ENCODE measurements at places on chromosomes 3 and 15.

DNA sequence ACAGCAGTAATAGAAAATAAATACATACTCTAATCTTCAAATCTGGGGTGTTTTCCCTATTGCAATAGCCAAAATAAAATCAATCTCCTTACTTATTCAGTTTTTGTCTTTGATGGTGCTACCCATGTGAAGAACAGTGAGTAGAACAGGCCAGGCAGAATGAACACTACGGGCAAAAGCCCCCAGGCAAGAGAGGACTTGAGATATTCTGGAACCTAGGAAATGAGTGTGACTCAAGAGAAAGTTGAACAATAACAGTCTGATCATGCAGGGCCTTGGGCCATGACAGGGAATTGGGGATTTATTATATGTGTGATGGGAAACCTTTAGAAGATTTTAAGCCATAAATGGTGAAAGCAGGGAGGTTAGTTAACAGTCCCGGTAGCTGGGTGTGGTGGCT, 14.0 kb upstream of the DUT start:
- DNase-seq = no peak

- peak; percentile 84 for DNase-seq
Observed at GRCh38 chr15:65916664-65917406, 47.5 kb downstream of the RAB11A start.

GRCh38 chr3:138443521-138444503, 9.4 kb downstream of the ESYT3 start:
- no peak for DNase-seq

- DNase-seq = no peak
Observed at GRCh38 chr3:134666885-134667284, 16.1 kb upstream of the KY start.

DNA sequence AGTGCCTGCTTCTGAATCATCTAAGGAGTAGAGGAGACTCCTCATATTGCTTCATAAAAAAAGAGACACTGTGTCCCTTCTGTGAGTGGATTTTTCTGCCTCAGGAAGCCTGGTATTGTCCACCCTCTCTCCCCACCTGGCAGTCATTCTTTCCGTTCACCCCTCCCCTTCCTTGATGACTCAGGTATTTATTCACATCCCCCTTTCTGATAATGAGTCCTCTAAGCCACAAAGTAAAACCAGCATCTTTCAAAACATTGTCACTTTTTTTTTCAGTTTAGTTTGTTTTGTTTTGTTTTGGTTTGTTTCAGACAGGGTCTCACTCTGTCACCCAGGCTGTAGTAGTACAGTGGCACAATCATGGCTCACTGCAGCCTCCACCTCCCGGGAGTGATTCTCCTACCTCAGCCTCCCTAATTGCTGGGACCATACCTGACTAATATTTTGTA, 65.2 kb upstream of the UBE2E1 start:
- no peak for DNase-seq

GRCh38 chr15:50246631-50247030, 18.9 kb downstream of the HDC start:
- DNase-seq = no peak

GRCh38 chr3:179113903-179114302, 34.3 kb upstream of the PIK3CA start:
- no peak for DNase-seq

- no peak for DNase-seq
Observed at GRCh38 chr3:148852271-148852992, 12.7 kb upstream of the CPA3 start.

DNA sequence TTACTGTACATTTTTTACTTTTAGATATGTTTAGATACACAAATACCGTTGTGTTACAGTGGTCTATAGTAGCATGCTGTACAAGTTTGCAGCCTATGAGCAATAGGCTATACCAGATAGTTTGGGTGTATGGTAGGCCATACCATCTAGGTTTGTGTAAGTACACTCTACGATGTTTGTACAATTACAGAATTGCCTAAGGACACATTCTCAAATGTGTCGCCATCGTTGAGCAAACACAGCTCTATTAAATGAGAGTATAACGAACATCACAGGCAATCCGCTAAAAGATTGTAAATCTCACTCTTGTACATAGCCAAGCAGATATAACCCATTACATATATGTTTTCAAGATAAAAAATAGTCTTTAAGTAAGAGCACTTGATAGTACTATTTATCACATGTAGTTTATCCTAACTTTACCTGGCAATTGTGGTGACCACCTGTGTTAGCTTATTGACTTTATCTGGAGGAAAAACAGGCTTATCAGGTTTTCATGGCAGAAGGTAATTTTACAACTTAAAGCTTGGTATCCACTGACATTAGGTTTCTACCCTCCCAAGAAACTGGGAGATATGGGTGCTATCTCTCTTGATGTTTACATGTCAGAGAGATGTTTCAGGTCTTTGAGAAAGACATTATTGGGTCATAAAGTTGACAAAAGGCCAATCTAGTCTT, 898.7 kb downstream of the NSUN3 start:
- DNase-seq = no peak

GRCh38 chr3:144003051-144003450, 31.4 kb downstream of the DIPK2A start:
- DNase-seq = no peak

GRCh38 chr15:89095073-89095472, 6.8 kb downstream of the ABHD2 start:
- DNase-seq = no peak

- DNase-seq = no peak
Observed at GRCh38 chr3:78337801-78338211, 1297.9 kb downstream of the ROBO2 start.

GRCh38 chr3:129609591-129610182, 3.2 kb upstream of the PLXND1 start:
- DNase-seq = no peak

DNA sequence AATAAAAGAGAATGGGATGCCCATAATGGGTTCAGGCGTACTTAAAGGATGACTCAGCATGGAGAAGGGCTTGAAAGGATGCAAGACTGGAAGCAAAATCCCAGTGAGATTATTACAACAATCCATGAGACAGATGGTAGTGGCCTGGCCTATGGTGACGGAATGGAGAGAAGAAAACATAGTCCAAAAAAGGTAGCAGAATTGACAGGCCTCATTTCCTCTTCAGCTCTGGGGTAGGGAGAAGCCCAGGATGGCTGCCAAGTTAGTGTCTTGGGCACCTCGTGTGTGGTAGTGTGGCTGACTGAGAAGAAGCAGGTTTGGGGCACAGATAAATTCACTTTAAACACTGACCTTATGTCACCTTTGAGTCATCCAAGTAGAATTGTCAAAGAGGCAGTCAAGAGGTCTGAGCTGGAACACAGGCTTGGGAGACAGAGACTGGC, 18.1 kb downstream of the MB21D2 start:
- DNase-seq = no peak

- no peak for DNase-seq
Observed at GRCh38 chr15:48144889-48145288, 24.1 kb downstream of the SLC24A5 start.

DNA sequence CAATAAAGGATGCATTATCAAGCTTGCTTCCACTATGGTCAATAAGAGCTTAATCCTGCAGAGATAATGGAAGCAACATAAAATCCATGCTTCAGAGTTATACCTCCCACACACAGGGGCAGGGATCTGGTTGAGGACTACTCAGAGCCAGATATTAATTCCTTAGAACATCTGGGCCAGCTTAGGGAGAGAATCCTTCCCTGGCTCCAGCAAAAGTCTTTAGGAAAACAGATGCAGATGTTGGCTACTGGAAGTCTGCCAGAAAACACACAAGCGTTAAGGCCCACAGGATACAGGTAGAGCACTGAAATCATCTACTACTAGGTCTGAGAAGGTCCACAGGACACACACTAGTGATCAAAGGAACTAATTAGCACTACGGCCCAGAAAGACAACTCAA, 25.2 kb downstream of the TMEM202 start:
- DNase-seq = no peak

DNA sequence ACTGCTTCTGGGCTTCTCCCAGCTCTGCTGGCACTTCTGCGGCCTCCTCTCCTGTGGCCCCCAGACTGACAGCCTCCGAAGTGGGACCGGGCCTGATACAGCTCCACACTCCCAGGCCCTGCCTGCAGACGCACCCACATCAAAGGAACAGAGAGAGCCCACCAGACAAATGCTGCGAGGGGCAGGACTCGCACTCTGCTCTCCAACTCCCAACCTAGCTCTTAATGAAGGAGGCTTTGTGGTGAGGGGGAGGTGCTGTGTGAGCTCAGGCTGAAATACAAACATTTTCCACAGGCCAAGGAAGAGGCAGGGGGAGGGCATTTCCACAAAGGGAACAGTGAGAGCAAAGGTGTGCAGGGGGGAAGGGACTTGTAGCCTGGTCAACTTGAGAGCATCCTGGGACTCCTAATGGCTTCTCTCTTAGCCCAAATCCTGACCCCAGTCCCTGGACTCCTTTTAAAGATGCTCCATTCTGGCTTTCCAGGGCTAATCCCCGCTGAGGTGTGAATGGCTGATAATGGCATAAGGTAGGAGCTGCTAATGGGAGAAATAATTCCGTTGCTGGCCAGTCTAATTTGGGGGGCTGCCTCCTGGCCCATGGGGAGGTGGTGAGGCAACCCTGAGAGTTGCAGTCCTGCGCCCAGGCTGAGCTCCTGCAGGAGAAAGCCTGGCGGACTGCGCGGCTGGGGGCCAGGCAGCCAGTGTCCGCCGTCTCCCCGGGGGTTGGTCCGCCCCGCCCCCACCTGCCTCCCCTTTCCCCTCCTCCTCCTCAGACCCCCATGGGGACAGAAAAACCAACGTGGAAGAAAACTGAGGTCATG, 9.6 kb downstream of the LINGO1 start:
- DNase-seq = no peak

DNA sequence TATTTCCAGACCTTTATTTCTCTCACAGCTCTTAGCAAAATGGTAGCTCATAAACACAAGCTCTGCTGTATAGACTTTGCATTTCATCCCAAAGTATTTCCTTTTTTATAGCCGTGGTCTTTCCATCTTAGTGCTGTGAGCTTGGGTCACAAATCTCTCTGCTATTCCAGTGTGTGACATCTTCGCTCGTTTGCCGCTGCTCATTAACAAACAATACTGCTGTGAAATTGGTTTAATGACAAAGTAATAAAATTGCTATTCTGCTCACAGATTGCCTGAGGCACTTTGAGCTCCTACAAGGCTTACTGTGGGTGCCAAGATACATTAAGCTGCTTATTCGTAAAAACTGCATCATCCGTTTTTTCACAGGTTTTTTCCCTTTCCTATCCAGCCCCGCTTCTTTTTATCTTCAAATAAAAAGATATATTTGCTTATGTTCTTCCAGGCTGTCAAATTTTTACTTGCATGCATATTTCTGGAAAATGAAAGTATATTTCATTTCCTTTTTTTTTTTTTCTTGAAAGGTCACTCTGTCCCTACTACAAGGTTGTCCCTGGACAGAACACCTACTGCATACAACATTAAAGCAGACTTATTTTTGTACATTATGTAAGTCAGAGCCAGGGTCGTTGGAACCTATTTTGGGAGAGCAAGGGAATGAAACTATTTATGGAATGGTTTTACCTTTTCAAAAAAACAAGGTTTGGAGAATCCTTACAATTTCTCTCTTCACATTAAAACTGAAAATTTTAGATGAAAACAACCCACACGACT, 174.5 kb downstream of the MEIS2 start:
- DNase-seq = no peak

DNA sequence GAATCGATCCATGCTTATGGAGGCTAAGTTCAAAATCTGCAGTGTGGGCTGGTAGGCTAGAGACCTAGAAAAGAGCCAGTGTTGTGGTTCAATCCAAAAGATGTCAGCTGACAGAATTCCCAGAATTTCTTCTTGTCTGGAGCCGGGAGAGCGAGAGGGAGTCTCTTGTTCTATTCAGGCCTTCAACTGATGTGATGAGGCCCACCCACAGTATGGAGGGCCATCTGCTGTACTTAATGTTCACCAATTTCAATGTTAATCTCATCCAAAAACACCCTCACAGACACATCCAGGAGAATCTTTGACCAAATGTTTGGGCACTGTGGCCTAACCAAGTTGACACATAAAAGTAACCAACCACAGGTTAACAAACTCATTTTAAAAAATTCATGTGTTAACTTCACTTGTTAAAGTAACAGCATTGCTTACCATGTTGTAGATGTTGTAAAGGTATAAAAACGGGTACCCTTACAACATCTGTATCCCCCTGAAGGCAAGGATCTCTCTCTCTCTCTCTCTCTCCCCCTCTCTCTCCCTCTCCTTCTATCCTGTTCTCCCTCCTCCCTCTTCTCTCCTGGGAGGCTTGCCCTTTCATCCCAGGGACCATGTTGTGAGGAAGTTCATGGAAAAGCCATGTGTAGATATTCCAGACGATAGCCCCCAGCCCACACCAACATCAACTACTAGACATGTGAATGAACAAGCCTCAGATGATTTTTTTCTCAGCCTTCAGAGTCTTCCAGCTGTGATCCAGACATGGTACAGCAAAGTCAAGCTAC, 66.4 kb upstream of the CHD2 start:
- no peak for DNase-seq

DNA sequence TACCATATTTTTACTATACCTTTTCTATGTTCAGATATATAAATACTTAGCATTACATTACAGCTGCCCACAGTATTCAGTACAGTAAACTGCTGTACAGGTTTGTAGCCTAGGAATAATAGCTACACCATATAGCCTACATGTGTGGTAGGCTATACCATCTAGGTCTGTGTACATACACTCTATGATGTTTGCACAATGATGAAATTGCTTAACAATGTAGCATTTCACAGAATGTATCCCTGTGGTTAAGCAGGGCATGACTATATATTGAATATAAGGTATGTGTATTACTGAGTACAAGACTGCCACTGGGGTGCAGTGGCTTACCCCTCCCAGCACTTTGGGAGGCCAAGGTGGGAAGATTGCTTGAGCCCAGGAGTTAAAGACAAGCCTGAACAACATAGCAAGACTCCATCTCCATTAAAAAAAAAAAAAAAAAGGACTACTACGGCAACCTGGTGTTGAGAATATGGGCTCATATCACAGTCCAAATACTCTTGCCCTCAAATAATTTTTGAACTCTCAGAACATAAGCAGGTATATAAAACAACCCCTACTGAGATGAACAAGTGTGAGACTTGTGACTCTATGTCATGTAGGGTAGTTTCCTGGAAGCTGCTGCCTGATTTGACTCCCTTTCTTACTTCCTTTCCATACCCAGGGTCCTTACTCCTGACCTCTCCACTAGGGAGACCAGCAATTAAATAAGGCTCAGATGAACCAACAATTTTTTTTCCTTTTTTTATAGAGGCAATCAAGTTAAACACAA, 4.8 kb downstream of the PPP1R14D start:
- no peak for DNase-seq

DNA sequence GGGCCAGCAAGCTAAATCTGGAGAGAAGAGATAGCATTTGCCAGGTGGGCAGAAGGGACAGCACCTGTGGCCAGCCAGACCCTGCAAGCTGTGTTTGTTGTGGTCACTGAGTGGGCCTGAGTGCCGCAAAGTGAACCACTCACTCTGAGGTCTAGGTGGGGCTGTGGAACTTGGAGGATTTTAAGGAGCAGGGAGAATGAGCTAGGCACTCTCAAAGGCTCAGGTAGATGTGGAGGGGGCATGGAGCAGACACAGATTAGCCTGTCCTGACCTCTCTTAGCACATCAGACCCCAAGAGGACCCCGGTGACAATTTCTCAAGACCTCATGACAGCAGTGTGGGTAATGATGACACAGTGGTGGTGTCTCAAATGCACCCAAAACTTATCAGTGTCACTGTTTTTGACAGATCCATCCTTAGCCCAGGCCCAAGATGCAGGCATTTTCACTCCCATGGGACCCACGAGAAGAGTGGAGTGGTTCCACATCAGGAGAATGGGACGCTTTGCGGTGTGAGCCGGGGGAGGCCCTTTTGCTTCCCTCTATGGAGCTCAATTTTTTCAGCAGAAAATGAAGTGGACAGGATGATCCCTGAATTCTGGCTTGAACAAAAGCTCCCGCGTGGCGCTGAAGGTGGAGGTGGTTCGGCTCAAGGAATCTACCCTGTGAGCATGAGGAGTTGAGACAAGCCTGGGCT, 43.8 kb upstream of the TLE3 start:
- DNase-seq = no peak
